H1 (cell line): ENCODE measurements at places on chromosomes 16 and 17. TPM values are rescaled to one million over a fixed set of nuclear protein-coding genes. Genes with fewer than 3 reads are reported as not detected.

The NPIPB6 gene
- 1.9 TPM in 2 replicates for total RNA-seq

The PLA2G10 gene
- total RNA-seq: 0.54 and 0.60 TPM in 2 replicates

The CCL23 gene
- not detected in 2 replicates for total RNA-seq

The RASD1 gene
- 1.8 and 2.6 TPM in 2 replicates for total RNA-seq
